Activated CD8-positive, alpha-beta memory T cell treated with anti-CD3 and anti-CD28 coated beads for 24 hours (primary cell): ENCODE measurements at places on chromosomes 16 and 17.

- no peak for DNase-seq
Observed at GRCh38 chr17:62572888-62573401, 54.5 kb upstream of the MRC2 start.

GRCh38 chr17:37607637-37608331, 1.4 kb downstream of the SYNRG start:
- DNase-seq = no peak

DNA sequence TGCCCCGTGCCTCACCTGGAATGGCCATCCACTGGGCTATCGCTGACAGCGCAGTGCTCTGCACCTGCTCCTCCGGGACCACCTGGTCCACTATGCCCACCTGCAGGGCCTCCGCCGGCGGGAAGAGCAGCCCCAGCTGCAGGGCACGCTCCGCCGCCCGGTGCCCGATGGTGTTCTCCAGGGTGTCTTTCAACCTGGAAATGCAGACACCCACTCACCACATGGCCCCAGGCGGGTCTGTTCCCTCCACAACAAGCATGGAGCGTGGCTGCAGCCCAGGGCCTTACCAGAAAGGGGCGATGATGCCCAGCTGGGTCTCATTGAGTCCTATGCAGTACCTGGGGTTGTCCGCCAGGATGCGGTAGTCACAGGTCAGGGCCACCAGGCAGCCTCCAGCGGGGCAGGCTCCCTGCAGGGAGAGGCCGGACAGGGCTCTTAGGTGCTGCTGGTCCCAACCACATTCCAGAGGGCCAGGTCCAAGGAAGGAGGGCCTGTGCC, 6.8 kb downstream of the DNASE1L2 start:
- DNase-seq = no peak

- DNase-seq = no peak
Observed at GRCh38 chr17:4167786-4168185, 24.8 kb downstream of the CYB5D2 start.

DNA sequence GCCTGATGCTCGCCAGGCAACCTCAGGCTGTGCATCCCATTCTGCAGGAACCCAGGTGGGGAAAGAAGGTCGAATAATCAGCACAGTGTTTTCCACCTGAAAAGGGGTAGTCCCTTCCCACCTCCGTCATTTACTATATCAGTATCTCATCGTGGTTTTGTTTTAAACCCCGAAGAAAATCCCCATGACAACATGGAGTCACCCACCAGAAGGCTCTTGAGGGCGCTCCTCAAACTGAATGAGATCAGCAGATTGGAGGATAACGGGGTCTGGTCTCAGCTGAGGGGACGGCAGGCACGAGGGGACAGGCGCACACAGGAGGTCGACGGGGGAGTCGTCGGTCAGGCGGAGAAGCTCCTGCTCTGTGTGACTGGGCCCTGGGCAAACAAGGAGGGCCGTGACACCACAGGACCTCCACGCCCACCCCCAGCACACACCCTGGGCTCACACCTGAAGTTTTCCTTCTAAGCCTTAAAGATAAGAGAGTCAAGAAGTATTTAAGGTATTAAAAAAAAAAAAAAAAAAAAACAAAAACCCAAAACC, 44.2 kb downstream of the MARF1 start:
- no peak for DNase-seq
